ENCODE measurements at places on chromosomes 11 and 22.

DNA sequence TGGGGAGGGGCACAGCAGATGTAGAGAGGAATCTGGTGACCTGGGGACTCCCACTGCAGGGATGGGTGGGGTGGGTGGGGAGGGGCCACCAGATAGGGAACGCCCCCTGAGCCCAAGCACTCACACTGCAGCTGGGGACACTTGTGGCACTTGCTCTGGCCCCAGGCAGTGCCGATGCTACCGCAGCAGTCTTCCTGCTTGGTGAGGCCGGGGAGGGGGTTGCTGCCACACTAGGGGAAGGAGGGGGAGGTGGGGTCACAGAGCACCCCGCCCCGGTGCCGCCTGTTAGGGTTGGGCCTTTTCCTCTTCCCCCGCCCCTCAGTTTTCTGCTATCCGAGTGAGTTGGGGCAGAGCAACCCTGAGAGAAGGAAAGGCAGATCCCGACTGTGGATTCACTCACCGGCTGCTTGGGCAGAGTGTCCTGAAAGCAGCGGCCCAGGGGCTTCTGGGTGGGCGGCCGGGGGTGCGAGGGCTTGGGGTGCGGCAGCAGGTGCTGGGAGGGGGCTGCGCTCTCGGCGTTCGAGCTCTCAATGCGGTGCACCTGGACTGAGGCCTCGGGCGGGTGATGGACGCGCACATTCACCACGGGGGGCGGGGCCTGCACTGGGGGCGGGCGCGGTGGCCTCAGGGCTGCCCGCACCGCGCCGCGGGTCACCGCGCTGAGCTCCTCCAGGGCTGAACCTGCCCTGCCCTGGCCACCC is 4.7 kb downstream of the LTBP3 start:
- DNase-seq, result no peak

GRCh38 chr22:39501644-39502108 is 414 bp upstream of the MIEF1 start:
- no peak for DNase-seq

- no peak for DNase-seq
Observed at GRCh38 chr11:61657566-61658290, 22.5 kb upstream of the DAGLA start.

DNA sequence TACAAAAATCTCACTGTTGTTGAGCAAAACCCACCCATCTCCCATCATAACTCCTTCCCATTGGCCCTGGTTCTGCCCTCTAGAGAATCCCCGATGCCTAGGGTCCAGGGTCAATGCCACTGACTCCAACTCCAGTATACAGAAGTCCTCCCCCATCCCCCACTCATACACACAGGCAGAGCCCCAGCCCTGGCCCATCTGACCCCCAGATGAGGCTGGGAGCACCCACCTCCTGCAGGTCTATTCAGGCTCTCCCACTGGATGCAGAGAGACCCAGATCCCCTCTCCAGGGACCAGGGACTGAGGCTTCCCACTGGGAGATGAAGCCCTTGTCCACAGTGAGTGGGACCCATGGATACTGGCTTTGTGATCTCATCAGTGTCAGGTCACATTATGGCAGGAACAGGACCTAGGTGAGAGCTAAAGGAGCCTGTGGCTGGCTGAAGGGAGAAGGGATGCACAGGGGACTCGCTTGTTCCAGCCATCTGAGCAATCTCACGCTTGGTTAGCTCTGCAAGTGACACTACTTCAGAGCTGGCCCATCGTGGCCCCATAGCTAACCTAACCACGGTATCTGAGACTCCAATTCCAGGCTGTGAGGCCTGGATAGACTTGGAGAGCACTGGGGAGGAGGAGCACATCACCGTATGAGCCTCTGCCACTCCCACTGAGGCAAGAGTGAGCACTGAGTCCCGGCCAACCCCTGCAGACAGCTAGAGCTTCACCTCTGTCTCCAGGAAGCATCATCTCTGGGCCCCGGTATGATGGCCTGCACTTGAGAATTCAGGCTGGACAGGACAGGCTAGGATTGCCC is 35.7 kb downstream of the TRIM29 start:
- DNase-seq, result no peak

Measured in stimulated activated CD8-positive, alpha-beta memory T cell treated with anti-CD3 and anti-CD28 coated beads, Interleukin-2, amount 100 ng/mL, for 1 hour (primary cell).